ENCODE measurements at places on chromosomes 7 and 10. TPM values are rescaled to one million over a fixed set of nuclear protein-coding genes. Genes with fewer than 3 reads are reported as not detected.

DNA sequence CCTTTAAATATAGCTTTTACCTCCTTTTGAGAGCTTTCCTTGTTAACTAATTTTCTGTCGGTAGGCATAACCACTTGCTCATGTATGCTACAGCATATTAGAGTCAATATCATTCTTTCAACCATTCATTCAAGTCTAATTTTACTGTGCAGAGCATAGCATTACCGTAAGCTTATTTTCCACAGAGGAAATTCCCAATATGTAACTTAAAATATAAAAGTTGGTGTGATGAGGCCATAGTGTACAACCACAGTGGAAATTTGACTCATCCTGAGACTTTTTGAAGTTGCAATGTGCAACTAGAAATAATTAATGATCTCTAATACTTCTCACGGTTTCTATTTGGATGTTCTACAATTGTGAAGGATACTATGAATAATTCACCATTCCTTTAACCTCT is 80.6 kb upstream of the KLF6 start:
- DNase-seq = no peak

GRCh38 chr7:16847381-16847860 is 34.4 kb downstream of the AGR3 start:
- DNase-seq = no peak

DNA sequence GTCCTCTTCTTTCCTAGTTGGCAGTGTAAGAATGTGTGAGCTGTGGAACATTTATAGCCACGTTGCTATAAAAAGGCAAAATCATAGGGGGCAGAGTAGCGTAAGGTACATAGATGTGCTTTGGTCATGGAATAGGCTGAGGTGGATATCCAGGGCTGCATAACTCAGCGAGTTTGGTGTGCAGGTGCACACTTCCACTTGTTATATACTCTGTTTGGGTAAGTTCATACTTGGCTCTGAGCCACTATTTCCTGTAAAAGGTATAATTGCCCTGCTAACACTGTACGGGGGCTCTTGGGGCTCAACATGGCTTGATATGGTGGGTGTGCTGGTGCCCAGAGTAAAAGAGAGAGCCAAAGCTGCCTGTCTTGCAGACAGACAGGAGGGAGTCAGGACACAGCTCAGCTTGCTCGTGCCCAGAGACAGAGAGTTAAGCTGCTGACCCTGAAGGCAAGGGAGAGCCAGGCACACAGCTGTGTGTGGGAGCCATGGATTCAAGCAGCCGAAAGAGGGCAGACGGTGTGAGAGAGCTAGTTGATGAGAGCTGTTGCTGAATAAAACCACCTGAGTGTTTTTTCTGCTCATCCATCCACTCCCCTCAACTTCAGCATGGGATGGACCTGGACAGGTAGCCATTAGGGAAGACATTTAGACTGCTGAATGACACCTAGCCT is 126.7 kb downstream of the DKK1 start:
- DNase-seq = no peak

GLI3 gene
- total RNA-seq = 5.4 TPM

PTPN20 gene
- 21.4 TPM for total RNA-seq

Data from heart right ventricle (tissue), 16 donors.